ENCODE measurements at places on chromosomes 7 and 10.

GRCh38 chr10:50621968-50622705, 1.6 kb downstream of the SGMS1 start:
- DNase-seq = peak; percentile 45

DNA sequence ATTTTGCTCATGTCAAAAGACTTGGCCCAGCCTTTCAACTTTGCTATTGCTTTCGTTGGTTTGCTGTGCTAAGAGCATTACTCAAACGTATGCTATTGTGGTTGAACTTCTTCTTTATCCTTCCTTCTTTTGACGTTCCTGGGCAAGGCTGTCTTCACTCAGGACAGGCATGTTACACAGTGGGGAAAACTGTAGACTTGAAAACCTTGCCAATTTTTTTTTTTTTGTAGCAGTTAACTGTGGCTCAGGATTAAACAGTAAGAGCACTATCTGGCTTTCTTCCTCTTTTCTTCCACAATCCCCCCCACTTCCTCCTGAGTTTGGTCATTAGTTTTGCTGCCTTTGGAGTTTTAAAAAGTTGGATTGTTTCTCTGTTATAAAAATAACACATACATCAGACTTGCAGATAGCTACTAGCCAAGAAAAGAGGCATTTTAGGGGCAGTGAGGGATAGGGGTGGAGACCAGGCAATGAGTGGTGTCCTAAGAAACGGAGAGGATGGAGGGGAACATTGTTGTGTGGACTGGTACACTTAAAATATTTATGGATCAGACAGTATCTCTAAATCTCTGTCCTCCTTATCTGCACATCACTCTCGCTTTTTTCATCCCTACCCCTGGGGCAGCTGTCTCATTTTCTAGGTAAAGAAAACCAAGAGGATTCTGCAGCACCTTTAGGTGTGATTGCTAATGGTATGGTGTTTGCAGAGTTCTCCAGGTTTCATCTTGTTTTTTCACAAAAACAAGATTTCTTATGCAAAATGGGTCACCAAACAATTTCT, 181.7 kb downstream of the LRMDA start:
- DNase-seq = no peak

DNA sequence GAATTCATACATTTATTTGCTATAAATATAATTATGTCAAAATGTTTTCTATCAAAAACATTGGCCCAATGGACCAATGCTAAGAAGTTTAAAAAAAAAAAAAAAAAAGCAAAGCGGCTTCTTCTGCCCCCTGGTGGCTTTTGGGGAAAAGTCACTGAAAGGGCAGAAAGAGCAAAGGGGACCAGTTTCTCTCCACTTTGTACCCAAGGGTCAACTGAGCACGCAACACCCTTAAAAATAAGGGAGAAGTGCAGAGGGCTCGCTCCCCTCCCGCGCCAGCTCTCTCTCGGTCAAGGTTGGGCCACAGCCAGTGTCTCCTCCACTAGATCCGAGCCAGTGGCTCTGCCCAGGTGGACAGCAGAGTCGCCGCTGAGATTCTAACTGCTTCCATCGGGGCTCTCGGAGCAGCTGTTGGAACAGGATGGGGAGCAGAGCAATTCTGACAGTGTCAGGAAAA, 136.4 kb upstream of the FGFR2 start:
- DNase-seq = no peak

DNA sequence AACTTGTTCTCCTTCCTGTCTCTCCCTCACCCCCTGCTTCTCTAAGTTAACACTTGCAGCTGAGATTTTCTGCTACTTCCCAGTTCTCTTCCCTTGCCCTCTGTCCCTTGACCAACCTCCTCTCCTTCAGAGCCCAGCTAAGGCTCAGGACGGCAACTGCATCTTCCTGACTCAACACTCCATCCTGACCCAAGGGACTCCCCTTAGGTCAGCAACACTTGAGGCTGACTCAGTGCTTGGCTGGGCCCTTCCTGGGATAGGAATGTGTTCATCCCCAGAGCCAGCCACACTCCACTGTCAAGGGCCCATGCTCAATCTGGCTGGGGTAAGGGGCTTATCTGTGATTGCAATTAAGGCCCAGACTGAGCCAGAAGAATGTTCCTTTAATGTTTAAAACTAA, 3.4 kb downstream of the CALHM2 start:
- no peak for DNase-seq

DNA sequence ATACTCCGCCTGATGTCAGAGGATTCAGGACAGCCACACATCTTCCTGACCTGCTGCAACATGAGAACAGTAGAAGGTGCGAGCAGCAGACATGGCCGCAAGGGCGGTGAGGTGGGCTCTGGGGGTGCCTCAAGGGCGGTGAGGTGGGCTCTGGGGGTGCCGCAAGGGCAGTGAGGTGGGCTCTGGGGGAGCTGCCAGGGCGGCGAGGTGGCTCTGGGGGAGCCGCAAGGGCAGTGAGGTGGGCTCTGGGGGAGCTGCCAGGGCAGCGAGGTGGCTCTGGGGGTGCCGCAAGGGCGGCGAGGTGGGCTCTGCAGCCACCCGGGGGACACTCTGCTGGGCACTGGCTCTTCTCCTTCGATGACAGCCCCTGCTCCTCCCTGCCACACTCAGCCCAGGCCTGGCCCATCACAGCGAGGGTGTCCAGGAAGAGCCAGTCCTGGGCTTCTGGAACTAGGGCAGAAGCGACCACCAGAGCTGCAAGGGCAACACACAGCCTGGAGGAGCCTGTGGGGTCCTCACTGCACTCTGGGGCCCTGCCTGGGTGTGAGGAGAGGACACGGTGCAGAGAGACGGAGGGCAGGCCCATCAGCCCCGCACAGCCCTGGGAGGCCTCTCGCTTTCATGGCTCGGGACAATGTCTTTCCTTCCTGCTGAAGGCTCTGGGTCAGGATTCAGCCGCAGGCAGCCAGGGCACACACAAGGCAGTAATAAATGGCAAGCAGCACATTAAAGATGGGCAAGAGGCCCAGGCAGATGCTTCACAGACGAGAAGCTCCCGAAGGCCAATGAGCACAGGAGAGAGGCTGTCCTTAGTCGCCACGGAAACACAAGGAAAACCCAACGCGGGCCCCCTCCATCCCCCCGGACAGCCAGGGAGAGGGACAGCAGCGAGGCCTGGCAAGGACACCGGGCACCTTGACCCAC, 42.5 kb downstream of the STK32C start:
- no peak for DNase-seq

DNA sequence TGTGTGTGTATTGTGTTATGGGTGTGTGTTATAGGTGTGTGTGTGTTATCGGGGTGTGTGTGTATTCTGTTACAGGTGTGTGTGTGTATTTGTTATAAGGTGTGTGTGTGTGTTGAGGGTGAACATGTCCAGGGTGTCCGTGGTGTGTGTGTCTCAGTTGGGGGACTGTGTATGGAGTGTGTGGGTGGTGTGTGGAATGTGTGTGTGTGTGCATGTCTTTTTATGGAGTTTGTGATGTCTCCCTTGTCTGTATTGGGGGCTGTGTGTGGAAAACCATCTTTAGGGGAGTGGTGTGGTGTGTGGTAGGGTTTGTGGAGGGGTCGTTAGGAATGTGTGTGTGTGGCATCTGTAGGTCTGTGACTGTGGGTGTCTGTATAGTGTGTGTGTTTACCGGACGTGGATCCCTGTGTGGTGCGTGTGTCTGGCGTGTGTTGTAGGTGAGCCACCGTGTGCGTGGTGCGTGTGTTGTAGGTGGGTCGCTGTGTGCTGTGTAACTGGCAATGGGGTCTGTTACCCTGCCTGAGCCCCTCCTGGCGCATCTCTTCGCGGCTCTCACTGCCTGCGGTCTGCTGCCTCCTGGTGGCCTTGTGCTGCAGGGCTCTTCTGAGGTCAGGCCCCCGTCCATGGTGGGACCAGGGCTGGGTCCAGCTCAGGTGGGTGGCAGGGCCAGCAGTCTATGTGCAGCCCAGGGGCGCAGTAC, 61.7 kb downstream of the PALD1 start:
- no peak for DNase-seq

GRCh38 chr10:126945351-126946030, 40.3 kb downstream of the DOCK1 start:
- DNase-seq = no peak

- no peak for DNase-seq
Observed at GRCh38 chr7:151352512-151352911, 10.9 kb downstream of the NUB1 start.

DNA sequence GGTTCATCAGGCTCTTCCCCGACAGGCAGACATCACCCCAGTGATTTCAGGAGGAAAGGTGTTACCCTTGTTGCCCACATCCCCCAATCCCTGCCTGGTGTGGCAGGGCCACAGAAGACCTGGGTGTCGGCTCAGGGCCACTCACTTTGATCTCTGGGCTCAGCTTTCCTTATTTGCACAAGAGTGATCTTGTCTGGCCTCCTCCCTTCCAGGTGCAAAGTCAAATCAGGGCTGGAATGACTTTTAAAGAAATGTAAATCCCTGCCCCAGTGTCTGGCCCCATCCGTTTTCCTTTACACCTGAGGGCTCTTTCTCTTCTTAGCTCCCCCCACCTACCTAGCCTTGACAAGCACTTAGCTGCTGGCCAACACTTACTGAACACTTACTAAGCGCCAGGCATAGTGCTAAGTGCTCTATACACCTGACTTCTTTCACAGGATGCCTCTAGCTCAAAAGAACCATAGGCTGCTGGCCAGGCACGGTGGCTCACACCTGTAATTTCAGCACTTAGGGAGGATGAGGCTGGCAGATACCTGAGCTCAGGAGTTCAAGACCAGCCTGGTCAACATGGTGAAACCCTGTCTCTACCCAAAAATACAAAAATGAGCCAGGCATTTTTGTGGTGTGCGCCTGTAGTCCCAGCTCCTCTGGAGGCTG, 979 bp upstream of the NODAL start:
- DNase-seq = no peak

GRCh38 chr7:825386-825785, 6.9 kb upstream of the SUN1 start:
- DNase-seq = no peak

DNA sequence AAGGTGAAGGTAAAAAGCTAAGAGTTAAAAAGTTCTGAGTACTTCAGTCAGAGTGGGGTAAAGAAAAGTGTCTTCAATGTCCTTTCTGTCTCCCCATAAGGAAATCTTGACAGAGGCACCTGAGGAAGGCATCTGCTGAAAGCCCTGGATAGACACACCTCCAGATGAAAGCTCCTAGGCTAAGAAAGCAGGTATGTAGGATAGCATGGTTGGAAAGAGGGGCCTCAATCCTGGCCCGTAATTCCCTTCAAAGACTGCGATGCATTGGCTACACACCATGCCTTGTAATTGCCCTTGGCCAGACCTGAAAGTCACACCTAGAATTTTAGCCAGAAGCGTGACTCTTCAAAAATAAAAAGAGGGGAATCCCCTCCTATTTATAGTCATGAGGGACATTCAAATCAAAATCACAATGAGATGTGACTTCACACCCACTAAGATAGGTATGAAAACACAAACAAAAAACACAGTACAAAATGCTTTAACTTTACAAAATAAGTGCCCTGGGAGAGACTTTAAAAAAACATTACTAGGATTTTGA, 809.7 kb downstream of the IPMK start:
- DNase-seq = no peak

- DNase-seq = no peak
Observed at GRCh38 chr7:135833642-135834041, 85.0 kb upstream of the FAM180A start.

Measured in activated CD8-positive, alpha-beta memory T cell treated with anti-CD3 and anti-CD28 coated beads for 4 hours (primary cell).